ENCODE measurements at places on chromosomes 4 and X.

DNA sequence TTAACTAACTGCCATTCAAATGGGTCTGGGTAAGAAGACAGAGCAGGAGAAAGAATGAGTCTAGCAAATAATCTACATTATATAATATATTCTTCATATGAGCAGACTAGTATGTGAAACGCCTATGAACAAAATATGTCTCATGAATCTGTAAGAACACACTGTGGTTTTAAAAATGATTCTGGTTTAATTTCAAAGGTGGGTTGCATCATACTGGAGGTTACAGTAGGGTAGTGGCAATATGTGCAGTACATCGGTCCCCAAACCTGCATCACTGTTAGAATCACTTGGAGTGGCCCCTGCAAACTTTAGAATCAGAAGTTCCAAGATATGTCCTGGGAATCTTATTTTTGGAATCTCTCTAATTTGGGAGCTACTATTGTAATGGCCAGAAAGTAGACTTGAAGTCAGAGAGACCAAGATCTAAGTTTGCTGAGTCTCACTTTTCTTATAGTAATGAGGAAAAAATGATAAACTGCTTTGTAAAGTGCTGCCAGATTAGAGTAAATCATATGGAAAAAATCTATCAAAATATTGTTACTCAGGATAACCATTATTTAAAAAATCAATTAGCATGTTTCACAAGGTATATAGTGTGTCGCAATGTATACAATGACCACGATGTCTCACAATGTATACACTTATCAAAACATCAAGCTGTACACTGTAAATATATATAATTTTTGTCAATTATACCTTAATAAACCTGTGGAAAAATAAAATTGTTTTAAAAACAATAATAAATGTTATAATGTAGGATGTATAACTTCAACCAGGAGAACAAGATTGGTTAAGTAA is 37.9 kb upstream of the ARSJ start:
- no peak for DNase-seq

DNA sequence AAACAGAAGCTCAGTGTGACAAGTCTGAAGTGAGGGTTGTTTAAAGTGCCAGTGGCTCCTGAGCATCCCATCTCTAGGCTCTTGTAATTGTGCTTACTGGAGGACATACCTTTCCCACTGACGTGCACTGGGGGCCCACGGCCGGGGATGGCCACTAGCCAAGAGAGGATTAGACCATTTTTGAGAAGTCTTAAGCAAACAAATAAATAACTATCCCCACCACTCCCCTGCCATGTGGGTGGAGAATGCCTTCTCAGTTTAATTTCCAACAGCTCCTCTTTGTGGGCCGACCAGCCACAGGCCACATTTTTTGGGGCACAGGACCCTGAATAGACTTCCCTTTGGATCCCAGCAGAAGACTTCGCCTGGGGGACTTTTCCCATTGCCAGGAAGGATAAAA is 125.0 kb upstream of the MSX1 start:
- DNase-seq: no peak

DNA sequence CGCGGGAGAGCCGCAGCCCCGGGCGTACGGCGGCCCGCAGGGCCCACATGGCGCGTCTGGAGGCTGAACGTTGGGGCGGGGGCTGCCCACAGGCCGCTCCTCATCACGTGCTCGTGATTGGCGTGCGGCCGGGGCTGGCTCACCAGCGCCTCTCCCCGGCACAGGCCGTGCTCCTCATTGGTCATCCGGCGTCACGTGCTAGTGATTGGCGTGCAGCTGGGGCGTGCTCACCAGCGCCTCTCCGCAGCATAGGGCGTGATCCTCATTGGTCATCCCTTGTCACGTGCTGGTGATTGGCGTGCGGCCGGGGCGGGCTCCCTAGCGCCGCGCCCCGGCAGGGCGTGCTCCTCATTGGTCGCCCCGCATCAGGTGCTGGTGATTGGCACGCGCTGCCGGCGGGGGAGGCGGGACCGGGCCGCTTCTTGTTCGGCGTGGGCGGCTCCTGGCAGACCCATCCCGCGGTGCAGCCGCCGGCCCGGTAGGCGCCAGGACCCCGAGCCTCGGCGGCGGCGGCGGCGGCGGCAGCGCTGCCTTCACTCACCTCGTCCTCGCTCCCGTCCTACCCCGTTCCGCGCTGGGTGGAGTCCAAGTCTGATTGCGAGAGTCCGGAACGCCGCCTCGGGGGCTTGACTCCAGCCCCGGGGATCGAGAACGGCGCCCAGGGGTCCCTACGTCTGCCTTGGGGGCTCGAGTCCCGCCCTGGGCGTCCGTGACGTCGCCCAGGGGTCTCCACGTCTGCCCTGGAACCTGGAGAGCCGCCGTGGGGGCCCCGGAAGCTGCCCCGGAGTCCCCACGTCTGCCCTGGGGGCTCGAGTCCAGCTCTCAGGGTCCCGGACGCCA is at the start of gene GTPBP6:
Gene GTPBP6, minus strand, starts transcription at position 58 of the 840 bp plus-strand sequence. Its CDS starts 9 bp downstream, at position 49.
- DNase-seq: peak; percentile 100

- no peak for DNase-seq
Measured at GRCh38 chrX:28550331-28550872, 36.8 kb upstream of the IL1RAPL1 start.

DNA sequence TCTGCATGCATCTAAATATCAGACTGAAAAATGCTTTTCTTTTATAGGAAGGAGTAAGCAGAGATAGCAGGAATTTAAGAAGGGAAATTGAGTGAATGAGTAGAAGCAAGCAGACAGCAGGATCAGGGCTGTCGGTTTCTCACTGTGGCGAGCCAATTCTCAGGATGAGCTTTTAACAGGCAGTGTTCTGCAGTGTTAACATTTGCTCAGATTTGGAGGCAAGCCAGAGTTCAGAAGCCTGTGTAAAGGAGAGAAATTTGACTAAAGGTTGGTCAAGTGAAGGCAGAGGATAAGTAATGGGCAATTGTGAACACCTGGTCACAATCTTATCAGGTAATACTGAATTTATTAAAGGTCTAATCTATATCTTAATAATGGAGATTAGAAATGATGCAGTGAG is 133.3 kb upstream of the MAGEB16 start:
- DNase-seq: no peak

DNA sequence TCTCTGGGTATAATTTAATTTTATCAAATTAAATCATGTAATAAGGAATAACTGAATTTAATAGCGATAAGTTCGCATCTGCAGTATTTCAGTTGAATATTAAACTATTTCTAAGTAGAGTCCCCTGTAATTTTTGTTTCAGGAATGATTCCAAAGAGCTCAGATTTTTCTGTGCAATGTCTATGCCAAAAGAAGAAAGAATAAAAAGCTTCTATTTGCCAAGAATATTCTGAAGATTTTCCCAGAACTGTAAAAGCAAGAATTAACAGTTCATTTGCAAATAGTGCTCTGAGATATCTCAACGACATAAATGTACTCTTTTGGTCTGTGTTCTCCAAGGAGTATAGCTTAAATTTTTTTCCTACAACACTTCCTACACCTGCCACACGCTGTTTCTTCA is 1242.8 kb upstream of the DIAPH2 start:
- no peak for DNase-seq

DNA sequence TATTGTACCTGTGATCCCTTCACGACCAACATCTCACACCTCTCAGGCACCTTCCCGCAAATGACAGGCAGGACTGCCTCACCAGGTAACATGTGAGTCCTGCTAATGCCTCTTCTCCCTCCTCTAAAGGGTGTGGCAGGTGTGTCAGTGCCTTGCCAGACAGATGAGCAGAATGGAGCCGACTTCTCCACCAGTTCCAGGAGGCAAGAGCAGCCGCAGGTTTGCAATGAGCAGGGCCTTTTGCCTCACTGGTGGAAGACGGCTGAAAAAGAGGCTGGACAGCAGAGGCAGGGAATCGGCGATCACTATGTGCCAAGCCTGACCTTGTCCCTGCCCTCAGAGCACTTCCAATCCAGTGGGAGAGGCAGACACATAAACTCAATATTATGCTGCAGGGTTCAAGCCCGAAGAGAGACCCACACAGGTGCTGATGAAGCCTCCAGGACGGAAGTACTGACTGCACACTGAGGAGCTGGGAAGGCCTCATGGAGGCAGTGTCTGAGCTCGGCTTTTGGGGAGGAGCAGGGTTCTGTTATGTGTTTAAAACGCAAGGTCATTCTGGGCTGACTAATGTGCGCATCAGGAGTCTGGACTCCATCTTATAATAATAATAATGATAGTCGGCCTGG is 57.9 kb downstream of the C4orf50 start:
- DNase-seq: peak; percentile 10

DNA sequence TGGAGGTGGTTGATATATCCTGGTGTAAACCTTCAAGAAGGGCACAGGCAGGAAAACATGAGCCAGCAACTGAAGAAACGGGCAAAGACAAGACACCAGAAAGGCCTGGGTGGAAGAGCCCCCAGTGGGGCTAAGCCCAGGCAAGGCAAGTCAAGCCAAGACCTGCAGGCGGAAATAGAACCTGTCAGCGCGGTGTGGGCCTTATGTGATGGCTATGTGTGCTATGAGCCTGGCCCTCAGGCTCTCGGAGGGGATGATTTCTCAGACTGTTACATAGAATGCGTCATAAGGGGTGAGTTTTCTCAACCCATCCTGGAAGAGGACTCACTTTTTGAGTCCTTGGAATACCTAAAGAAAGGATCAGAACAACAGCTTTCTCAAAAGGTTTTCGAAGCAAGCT is 7.2 kb downstream of the ZFP42 start:
- no peak for DNase-seq

GRCh38 chr4:37689353-37690095 is 3.3 kb upstream of the RELL1 start:
- DNase-seq: no peak

- DNase-seq: no peak
Measured at GRCh38 chr4:7781366-7781765, 158.3 kb downstream of the AFAP1 start.

DNA sequence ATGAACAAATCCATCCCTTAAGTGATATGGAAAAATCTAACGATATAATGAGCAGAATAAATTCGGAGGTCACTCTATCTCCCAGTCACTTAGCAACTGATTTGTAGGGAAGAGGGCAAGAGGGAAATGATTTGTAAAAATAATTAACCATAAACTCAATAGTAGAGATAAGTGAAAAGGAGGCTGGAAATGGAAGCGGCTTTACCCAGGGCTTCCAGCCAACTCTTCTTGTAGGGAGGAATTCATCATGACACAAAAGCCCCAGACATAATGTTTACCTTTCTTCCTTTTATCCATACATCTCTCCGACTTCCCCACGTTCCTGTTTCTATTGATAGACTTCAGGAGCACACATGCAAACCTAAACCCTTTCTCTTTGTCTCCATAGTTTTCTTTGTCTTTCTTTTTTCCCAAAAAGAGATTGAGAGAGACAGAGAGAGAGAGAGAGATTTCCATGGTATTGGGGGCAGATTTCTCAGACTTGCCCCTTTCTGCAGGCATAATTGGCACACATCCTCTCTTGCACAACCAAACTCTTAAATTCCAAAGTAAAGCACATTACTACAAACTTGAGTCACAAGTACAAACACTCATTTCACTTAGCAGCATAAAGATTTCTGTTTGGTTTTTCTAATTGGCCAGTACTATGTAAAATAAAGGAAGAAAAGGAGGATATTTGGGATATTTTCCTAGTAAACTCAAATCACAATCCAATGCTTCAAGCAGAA is 140.9 kb downstream of the MAPK10 start:
- no peak for DNase-seq

DNA sequence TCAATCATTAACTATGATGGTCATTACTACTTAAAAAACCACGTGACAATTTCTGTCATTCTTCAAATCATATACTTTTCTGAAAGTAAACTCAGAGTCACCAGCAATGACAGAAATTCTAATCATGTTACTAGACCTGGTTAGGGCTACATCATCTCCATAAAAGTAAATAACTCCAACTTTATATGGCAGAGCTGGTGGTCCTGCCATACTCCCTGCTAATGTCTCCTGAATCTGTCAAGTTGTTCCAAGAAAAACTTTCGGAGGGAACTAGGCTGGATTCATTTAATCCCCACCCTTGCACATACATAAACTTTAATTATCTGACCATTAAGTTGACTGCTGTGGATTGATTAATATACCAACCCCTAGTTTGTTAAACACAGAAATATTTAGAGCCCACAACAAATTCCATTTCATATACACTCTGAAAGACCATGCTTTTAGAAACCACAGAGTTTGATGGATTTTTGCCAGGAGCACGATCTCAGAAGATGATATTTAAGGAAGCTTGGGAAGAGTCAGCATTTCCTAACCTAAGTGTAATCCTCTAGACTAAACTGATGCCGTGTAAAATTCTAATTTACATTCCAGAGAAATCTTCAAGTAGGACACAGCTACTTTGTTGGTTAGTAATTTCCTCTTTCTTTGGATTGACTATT is 577.0 kb downstream of the FAT4 start:
- DNase-seq: no peak

DNA sequence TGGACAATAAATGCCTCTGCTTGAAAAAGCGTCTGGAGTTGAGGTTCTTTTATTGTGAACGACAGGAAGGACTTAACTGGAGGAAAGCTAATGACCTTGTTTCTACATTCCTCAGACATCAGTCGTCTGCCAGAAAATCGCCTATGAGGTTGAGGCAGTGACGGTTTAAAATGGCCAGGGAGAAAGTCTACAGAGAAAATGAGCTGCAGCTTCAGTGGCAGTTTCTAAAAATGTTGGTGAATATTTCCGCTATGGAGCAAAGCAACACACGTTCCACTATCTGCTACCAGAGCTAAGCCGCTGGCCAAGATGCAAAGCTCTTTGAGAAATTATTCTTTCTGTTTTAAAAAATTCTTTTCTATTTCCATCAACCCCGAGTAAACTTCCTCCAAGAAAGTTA is 116.9 kb upstream of the GALNT7 start:
- no peak for DNase-seq

- no peak for DNase-seq
Measured at GRCh38 chrX:15072880-15073279, 197.0 kb downstream of the ASB9 start.

- DNase-seq: no peak
Measured at GRCh38 chr4:155609455-155610059, 57.1 kb upstream of the GUCY1A1 start.

- no peak for DNase-seq
Measured at GRCh38 chrX:110399966-110400365, 41.3 kb downstream of the RTL9 start.

- DNase-seq: no peak
Measured at GRCh38 chr4:126097155-126097799, 782.5 kb downstream of the FAT4 start.

DNA sequence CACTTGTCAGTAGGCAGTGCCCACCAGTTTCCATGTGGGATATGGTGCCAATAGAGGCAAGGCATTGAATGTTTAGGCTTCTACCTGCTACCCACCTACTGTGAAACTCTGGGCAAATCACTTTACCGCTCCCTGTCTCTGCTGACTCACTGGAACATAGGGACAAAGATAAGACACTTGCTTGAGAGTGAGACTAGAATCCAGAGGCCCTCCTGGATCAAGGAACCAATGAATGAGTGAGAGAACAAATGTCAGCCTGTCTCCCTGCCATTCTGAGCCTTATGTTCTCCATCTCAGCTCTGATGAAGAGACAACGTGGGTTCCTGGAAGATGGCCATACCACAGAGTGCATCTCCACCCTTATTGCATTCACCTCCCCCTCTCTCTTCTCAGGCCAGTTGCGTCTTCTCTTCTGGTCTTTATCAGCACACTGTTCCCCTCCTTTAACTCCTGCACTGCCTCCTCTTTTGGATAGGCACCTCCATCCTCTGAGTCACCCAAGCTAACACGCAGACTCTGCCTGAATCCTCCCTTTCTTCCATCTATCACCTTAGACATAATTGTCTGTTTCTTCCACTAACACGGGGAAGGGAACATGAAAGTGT is 15.4 kb upstream of the PRRG3 start:
- DNase-seq: no peak

GRCh38 chr4:8395504-8396296 is 44.8 kb downstream of the ACOX3 start:
- no peak for DNase-seq
